ENCODE measurements at places on chromosomes 5 and 9.

DNA sequence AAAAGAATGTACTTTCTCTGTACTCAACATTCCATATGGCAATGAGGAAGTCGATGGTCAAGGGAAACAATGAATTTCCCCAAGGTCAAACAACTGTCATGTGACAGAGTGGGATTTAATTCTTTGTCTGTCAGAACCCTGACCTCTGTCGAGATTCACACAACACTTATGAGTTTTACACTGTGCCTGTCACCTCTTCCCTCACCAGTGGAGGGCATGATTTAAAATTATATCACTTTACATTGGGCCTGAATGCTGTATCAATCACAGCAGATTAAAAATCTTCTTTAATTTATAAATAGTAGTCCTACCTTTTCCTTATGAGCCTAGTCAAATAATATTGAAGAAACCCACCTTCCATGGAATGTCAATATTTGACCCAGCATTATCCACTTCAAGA is 276.7 kb downstream of the CDH10 start:
- no peak for DNase-seq

DNA sequence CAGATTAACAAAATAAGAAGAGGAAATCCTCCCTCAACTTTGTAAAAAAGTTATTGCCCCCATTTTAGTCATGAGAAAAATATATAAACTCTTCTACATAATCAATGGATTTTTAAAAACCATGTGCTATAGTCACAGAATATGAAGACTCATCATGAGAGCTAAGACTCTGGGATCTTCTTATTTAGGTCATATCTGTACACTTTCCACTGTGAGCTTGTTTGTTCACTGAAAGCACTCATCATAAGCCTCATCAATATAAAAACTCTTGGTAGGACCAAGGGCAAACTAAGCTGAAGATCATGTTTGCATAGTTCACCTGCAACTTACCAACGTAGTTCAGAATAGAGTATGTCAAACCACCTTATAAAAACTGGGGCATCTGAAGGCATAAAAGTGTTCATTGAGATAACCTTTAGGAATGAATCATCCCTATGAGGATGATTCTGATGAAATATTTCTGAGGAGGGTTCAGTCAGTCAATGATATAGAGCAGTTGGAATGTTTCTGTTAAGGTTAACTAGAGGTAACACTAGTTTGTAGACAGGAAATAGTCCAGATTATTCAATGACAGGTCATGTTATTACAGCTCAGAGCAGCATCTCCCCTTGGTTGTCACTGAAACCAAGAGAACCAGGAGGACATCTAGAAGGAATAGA is 289.9 kb upstream of the SMC2 start:
- peak; percentile 86 for DNase-seq

DNA sequence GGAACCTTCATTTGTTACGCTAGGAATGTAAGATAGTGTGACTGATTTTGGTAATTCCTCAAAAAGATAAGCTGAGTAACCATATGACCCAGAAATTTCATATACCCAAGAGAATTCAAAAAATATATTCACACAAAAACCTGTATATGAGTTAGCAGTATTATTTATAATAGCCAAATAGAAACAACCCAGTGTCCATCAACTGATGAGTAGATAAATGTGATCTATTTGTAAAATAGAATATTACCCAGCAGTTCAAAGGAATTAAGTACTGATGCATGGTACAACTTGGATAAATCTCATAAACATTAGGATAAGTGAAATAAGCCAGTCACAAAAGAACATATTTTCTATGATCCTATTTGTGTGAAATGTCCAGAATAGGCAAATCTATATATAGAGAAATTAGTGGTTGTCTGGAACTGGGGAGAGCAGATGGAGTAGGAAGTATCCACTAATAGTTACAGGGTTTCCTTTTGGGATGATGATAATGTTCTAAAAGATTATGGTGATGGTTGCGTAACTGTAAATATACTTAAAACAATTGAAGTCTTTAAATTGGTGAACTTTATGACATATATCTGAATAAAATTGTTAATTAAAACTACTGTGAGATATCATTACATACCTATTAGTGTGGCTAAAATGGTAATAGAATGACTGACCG is 10.2 kb downstream of the MARCHF6 start:
- no peak for DNase-seq

DNA sequence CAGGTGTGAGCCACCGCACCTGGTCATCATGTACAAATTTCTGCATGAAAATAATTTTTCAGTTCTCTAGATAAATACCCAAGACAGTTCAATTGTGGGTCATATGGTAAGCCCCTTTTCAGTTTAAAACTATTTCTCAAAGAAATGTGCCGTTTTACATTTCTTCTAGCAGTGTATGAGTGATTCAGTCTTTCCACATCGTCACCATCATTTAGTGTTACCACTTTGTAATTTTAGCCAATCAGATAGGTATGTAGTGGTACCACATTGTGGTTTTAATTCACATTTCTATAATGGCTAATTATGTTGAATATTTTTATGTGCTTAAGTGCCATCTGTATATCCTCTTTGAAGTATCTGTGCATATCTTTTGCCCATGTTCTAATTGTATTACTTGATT is 163.1 kb downstream of the AOPEP start:
- no peak for DNase-seq

GRCh38 chr5:151357792-151358191 is 10.4 kb upstream of the SLC36A2 start:
- DNase-seq = no peak

GRCh38 chr5:22669345-22669744 is 183.8 kb downstream of the CDH12 start:
- DNase-seq = no peak

DNA sequence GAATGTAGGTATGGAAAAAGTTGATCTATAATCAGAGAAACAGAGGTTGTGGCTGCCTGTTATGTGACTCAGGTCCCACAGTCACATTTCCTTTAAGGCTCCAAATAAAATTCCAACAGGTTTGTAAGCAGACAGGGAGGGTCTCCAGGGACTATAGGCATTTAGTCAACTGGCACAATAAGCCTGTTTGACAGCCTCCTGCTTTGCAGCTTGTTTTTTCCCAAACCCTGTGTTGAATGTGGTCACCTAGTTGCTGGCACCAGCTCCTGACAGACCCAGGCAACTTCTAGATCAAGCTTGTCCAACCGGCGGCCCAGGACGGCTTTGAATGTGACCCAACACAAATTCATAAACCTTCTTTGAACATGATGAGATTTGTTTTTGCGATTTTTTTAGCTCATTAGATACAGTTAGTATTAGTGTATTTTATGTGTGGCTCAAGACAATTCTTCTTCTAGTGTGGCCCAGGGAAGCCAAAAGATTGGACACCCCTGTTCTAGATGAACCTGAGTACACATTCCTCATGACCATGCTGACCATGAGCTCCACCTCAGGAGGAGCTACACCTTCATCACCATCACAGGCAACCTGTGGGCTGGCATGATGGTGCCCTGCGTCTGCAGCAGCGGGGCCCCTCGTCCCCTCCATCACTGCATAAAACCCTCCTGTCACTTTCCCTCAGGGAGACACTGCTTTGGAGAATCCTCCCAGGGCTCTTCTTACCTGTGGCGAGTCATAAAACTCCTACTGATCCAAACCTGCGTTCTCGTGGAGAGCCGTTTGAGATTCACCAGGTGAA is 15.7 kb upstream of the GRHPR start:
- no peak for DNase-seq

- DNase-seq = no peak
These were observed 19.9 kb downstream of the SMIM15 start for GRCh38 chr5:61142391-61142790.

- no peak for DNase-seq
These were observed 73.7 kb downstream of the UBE2QL1 start for GRCh38 chr5:6522331-6522730.

GRCh38 chr5:110963495-110963894 is 108.0 kb upstream of the TSLP start:
- no peak for DNase-seq

DNA sequence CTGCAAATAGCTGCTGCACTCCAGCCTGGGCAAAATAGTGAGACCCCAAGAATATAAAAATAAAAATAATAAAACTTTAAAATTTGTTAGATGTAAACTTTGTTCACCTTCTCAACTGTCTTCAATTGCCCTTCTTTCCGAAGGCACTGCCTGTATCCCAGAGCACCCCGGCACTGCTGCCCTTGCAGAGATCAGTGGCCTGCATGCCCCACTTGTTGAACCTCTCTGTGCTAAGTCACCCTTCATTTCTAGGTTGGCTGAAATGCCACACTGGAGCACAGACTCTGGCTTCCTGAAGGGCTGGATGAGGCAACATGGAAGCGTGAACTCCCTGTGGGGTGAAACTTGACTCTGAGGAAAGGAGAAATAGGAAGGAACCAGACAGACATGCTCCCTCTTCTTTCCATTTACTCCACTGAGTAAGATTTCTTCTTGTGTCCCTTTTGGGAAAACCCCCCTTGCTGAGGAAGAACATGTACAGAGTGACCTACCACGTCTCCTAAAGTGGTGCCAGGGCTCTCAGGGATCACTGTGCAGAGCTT is 8.4 kb upstream of the JMY start:
- DNase-seq = no peak

- DNase-seq = no peak
These were observed 70.4 kb downstream of the HRH2 start for GRCh38 chr5:175728316-175728715.

- DNase-seq = no peak
These were observed 5.7 kb upstream of the EBF1 start for GRCh38 chr5:159105145-159106053.

GRCh38 chr5:150363185-150363584 is 5.7 kb downstream of the TCOF1 start:
- DNase-seq = no peak

GRCh38 chr5:107364443-107365319 is 306.1 kb downstream of the EFNA5 start:
- no peak for DNase-seq

DNA sequence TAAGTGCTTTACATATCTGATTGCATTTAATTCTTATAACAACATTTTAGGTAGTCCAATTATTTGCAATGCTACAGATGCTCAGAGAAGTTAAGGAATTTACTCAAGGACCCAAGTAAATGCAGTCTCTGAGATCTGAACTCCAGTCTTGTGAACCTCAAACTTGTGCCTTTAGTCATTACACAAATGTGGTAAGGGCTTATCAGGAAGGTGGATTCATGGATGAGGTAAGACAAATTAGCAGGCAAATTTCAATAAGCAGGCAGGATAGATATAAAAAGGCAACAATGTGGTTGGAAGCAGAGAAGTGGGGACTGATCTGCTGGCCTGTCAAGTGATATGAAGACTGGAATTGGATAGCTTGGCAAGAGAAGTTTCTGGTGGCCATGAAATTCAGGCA is 29.5 kb downstream of the HMHB1 start:
- DNase-seq = no peak

- peak; percentile 66 for DNase-seq
These were observed 292.8 kb downstream of the YTHDC2 start for GRCh38 chr5:113806250-113806649.
